Cardiac septum (tissue), 1 donor: ENCODE measurements at places on chromosomes 2 and 18.

- no peak for DNase-seq
Observed at GRCh38 chr2:37776487-37776886, 105.0 kb upstream of the CDC42EP3 start.

DNA sequence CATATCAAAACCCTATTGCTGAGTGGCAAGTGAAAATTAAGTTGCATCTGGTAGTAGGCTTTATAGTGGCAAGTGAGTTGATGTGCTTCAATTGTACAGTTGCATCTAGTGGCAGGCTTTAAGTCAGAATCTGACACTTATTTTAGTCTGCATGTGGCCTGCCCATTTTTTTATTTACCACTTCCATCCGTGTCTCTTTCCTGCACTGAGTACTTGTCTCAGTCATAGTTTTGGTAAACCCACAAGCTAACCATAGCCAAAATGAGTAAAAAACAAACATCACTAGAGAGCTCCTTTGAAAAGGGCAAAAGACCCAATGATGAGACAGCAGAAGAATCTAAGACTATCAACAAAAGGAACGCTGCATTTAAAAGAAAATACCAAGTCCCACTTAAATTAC, 96.0 kb upstream of the CRACDL start:
- no peak for DNase-seq

DNA sequence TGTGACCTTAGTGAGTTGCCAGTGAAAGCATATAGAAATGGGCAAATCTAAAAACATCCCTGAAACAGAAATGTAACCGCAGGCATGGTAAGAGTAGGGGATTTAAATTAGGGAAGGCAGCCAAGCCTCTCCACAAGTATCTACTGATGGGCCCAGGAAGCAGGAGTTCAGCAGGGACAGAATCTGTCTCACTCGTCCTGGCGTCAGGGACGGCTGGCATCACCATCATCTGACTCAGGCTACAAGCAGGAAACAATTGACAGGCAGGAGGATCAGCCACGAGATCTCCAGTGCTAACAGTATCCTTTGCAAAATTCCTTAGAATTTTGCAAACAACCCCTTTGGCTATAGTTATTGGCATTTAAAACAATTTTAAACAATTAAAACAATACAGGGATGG, 61.3 kb downstream of the SMAD4 start:
- no peak for DNase-seq

DNA sequence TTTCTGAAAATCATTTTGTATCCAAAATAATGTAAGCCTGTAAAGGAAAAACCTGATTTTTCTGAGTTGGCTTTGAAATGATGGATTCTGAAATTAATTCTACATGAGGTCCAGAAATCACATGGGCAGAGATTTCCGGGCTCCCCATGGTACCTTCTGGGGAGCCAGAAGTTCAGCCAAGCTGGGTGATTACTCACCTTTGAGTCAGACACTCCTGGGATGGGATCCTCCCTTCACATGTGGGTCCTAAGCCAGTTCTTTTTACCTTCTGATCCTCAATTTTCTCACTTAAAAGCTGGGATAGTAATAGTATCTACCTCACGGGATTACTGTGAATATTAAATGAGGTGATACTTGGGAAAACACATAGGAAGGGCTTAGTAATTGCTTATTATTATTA, 179.8 kb upstream of the EPAS1 start:
- no peak for DNase-seq

DNA sequence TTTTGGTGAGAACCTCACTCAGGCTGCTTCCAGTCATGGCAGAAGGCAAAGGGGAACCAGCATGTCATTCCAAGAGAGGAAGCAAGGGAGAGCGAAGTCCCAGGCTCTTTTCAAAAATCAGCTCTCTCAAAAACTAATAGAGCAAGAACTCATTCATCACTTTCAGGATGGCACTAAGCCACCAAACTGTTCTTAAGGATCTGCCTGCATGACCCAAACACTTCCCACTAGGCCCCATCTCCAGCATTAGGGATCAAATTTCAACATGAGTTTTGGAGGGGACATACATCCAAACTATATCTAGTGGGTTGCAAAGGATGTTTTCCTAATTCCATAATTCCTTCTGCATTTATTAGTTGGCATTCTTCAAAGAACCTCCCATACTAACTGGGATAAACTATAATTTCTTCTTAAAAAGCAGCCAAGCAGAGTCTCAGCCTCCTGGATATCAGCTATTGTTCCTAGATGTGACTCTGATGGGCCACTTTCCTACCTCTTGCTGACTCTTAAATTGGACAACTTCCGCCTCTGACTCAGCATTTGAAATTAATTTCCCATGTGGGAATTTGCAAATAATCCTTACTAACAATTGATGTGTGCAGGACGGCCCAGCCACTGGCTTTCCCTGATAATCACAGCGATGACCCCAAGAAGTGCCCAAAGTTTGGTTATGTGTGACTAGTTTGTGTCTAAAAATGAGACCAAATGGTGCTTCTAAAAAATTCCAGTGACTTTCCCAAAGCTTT, 5.5 kb upstream of the REV1 start:
- DNase-seq, result no peak

DNA sequence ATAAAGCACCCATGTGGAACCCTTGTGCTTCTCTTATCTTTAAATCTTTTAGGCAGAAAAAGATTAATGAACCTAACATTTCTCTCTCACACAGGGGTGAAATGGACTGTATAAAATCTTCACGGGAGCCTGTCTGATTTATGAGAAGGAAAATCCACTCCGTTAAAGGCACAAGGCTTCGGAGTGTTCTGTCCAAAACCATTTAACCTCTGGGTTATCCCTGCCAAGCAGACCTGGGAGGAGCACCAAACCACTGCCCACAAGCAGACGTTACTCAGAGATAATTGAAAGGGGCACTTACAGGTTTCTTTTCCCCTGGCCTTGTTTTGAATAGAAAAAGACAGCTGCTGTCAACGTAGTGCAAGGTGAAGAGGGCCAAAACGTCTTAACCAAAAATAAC, 184.4 kb upstream of the DOK6 start:
- DNase-seq, result no peak

- DNase-seq, result no peak
Observed at GRCh38 chr2:84792856-84793522, 87.9 kb downstream of the TRABD2A start.

DNA sequence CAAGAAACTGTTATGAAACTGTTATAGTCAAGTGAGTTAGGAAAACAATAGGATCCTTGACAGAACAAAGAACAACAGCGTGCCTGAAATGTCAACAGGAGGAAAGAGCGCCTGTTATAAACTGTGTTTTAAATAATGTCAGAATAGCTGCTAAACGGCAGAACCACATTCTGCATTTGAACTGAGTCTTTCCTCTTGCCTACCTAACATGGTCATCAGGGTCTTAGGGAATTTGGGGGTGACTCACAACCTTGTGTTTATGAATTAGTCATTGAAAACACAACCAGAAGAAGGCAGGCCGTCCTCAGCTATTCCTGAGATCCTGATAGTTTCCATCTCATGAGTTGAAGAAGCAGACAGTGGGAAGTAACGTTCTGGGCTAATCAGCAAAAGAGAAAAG, 222.0 kb upstream of the FN1 start:
- no peak for DNase-seq

- no peak for DNase-seq
Observed at GRCh38 chr2:226973816-226974215, 138.0 kb downstream of the RHBDD1 start.
